Stimulated activated naive CD8-positive, alpha-beta T cell treated with anti-CD3 and anti-CD28 coated beads, Interleukin-15, amount 100 ng/mL, for 72 hours (primary cell): ENCODE measurements at places on chromosomes 6 and 20.

GRCh38 chr20:58433029-58433647 lies 44.1 kb downstream of the VAPB start:
- no peak for DNase-seq

GRCh38 chr6:155461556-155461955 lies 5.9 kb upstream of the NOX3 start:
- no peak for DNase-seq

DNA sequence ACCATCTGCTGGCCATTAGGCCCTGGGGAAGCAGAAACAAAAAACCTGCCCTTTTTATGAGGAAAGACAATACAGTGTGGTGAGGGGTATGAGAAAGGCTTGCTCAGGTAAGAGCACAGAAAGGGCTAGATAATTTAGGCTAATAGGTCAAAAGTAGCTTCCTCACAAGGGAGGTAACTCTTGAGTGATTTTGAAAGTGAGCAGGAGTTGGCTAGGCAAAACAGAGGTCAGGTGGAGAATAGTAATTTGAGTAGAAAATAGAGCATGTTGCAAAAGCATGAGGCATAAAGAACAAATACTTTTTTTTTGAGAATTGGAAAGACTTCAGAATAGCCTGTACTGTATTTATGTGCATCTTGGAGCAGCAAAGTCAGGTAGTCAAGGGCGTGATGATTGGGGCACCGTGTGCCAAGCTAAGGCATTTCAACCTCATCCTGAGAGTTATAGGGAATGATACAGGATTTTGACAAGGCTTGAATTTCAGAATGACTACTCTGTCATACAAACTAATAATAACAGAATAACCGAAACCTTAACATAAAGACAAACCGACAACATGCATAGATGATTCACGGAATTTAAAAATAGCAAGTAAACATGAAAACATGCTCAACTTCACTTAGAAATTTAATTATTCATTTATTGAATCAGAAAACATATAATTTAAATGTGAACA lies 123.0 kb upstream of the ENPP5 start:
- no peak for DNase-seq

DNA sequence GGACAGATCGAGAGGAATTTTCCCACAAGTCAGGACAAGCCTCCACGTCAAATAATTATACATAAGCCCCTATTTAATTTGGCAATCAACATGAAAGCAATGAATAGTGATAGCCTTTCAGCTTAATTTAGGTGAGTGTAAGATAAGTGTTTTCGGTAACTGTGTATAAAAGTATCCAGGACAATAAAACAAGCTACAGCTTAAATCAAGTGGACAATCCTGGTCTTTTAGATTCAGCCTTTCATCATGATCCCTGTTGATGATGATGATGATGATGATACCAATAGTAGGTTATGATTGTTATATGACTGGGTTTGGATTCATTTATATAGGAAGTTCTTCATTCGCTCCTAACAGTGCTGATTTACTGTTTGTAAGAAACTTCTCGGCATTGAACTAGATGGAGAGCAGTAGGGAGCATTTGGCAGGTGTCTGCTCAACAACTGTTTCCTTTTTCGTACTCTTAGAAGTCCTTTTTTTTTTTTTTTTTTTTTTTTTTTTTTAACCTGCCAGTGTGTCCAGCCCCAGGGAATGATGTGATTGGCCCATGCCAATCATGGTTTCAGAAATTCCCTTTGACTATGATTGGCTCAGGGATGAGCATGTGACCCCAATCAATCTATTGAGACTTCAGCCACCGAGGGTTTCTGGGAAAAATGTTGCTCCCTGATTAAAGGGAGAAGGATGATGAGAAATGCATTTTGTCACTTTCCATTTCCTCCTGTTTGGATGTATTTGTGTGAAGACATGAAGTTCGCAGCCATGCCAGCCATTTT lies 11.3 kb upstream of the RNF182 start:
- DNase-seq = no peak

GRCh38 chr20:60202046-60202445 lies 243.8 kb downstream of the CDH26 start:
- DNase-seq = no peak

DNA sequence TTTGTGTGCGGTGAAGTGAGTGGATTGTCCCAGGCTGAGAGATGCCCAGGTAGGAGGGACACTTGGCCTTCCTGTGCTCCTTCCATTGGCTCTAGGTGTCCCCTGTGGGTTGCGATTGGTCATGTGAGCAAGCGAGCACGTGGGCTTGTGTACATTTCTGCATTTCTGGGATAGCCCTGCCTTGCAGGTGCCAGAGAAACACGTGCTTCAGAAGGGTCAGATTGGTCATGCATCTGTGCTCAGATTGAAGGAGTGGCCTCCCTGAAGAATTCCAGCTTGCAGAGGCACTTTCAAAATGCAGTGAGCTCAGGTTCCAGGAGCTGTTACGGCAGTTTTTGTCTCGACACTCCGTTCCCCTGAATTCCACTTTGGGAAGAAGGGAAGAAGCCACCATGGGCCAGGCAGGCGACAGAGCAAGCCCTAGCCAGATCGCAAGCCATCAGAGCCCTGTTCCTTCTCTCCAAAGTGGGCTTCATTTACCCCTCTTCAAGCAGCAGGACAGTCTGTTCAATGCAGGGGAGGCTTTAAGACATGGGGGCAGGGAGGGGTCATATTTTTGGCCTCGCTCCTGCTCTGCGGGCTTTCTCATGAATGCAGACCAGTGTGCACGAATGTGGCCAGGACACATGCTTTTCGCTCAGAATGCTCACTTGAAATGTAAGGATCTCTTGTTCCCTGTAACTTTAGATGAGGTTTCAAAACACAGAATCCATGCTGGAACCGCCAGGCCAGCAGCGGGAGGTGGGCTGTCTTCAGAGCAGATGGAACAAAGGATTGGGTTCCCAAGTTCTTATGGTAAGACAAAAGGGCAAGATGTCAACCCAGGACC lies 78.6 kb upstream of the AKAP12 start:
- no peak for DNase-seq

GRCh38 chr6:11370191-11371018 lies 137.9 kb upstream of the NEDD9 start:
- DNase-seq = no peak

- no peak for DNase-seq
These were observed 347.9 kb upstream of the EYS start for GRCh38 chr6:66054967-66055366.

DNA sequence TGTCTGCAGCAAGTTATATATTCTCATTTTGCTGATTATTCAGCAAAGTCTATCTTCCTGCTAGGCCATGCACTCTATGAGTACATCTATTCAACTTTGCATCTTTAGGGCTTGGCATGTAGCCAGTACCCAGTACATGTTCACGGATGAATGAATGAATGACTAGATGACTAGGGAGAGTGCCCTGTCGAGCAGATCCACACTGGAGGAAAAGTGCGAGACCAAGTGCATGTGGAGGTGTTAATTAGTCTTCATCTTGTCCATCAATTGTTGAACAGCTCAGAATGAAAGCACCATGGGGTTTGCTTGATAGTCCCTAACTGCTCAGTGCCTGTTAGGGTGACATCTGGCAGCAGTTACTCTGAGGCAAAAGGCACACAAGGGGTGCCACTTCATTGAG lies 30.4 kb downstream of the TM9SF4 start:
- no peak for DNase-seq

GRCh38 chr20:46551522-46552381 lies 1.3 kb upstream of the OCSTAMP start:
- no peak for DNase-seq

GRCh38 chr20:63183422-63184146 lies 32.3 kb downstream of the YTHDF1 start:
- DNase-seq = peak; percentile 59

DNA sequence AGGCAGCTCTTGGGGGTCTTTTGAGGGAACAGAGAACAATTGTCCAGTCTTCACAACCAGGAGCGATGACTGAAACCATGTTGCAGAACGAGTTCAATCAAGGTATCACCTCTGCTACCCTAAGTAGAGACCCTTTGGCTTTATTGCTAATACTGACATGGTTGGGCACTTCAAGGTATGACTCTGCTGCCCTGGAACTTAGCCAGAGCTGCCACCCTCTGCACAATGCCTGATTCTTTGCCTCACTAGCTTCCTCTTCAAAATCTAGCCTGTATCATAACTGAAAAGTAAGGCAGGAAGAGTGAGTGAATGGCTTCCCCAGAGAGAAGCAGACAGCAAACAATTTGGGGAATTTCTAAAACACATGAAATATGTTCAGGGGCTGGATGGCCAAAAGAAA lies 592.7 kb upstream of the NRSN1 start:
- no peak for DNase-seq

DNA sequence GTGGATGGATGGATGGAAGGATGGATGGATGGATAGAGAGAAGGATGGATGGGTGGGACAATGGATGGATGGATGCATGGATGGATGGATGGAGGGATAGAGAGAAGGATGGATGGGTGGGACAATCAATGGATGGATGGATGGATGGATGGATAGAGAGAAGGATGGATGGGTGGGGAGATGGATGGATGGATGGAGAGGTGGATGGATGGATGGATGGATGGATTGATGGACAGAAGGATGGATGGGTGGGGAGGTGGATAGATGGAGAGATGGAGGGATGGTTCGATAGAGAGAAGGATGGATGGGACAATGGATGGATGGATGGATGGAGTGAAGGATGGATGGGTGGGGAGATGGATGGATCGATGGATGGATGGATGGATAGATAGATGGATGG lies 6.4 kb downstream of the EEF1A2 start:
- no peak for DNase-seq

GRCh38 chr6:139821676-139822223 lies 447.3 kb upstream of the CITED2 start:
- no peak for DNase-seq

DNA sequence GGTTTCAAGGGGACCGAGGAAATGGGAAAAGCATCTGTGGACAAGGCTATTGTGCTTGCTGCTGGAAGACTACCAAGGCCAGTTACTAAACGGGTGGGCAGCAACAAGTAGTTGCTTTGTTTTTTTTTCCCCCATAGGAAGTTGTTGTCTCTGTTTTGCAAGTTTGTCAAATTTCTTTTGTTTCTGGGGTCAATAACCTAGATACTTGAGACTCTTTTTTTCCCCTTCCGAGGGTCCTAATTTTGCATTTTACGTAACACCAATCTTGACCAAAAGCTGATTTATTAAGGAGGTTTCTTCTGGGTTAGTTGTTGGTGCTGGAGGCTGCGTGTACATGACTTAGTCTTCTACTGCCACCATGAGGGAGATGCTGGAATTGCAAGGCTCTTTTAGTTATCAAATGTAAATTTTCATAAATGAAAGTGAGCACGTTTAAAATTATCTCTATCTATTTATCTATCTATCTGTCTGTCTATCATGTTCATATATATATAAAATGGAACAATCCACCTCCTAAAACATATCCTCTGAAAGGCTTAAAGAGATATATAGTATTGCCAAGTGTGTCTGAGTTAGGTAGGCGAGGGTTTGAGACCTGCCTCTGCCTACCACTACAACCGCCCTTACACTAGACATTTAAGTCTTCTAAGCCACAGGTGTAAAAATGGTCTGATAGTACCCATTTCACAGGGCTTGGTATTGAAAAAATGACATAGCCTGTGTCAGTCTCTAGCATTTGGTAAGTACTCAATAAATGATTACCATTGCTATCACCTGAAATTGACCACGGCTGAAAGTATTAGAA lies 60.2 kb downstream of the GCLC start:
- peak; percentile 61 for DNase-seq

GRCh38 chr20:57987659-57988058 lies 240.8 kb downstream of the ANKRD60 start:
- no peak for DNase-seq

DNA sequence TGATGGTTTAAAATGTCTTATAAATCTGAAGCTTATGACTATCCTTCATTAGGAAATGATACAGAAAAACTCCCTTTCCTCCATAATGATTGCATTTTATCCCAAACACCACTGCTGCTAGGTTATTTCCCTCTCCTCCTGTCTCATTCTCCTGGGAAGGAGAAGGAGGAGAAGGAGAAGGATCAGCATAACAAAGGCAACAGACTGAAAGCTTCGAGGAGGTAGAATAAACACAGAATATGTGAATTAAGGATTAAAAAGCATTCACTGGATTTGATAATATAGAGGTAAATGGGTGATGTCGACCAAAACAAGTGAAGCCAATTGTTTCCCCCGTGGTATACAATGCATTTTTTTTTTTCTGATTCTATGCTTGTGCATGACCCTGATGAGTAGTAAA lies 82.0 kb downstream of the WASF1 start:
- no peak for DNase-seq

DNA sequence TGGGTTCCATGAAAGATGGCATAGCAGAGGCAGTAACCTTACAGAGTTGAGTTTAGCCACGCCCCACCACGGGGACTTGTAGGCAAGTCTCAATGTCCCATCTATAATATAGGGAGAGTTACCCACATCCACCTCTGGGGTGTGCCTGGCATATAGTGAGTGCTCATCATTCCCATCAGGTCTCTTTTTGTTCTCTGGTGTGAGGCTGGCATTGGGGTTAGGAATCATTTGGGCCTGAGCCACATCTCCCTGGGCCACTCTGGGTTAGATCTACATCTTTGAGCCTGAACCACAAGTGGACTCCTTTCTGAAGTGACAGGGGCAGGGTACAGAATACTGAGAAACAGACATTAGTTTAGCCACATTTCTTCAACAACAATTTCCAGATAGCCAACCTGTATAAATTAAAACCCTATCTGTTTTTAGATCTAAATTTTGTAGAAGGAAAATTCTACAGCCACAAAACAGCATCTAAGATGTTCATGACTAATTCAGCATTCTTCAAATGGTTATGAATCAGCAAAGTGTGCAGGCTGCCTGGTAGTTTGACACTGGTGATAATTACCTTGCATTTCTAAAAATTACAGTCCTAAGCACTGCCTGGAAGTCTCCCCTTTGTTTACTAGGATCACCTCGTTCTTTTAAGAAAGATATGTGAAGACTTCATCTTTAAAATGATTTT lies 20.1 kb downstream of the RNF24 start:
- DNase-seq = no peak

DNA sequence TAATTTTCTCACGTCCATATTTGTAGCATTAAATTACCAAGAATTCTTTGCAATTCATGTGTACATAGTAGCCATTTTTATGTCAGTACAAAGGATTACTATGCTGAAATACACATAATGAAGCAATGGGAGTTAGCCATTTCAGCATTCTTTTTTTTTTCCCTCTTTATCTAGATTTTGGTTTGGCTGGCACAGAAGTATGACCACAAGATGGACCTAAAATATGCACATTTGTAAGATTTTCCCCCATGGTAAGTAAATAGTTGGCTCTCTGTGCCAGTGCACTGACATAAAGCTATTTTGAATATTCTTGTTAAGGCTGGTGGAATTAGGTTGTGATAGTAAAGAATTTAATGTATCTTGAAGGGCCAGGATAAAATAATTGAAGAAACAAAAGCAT lies 486.1 kb upstream of the BTBD3 start:
- DNase-seq = no peak
